ENCODE measurements at places on chromosomes 7 and 10. TPM values are rescaled to one million over a fixed set of nuclear protein-coding genes. Genes with fewer than 3 reads are reported as not detected.

DNA sequence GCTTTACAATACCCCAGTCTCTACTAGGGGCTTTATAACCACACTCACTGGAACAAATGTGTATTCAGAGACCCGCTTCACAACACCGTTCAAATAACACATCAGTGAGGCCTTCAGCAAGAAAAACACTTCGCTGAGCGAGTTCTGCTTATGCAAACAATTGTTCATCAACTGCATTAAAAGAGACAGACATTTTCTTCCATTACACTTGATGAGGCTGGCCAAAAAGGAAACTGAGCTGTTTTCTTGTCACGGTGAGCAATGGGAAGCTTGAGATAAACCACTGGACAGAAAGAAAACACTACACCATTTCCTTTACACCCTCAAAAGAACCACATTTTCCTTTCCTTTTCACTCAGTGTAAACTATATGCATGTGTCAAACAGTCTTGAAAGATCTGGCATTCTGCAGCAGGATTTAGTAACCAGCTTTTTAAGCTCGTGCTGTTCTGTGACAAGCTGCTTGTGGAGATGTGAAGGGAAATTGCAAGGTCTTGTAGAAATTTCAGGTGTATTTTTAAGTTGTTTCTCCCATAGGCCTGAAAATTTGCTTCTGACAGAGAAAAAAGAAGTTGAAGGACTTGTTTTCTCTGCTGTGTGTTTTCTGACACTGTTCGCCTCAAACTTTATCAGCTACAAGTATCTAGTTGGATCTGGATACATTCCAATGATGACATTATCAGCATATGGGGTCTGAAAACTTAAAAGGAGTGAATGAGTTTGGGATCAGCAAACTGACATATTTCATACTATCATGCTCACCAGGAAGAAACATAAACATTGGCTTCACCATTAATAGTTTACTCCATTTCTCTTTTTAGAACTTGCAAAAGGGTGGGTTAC is 693.1 kb downstream of the PARD3 start:
- DNase-seq, result peak; percentile 34

DNA sequence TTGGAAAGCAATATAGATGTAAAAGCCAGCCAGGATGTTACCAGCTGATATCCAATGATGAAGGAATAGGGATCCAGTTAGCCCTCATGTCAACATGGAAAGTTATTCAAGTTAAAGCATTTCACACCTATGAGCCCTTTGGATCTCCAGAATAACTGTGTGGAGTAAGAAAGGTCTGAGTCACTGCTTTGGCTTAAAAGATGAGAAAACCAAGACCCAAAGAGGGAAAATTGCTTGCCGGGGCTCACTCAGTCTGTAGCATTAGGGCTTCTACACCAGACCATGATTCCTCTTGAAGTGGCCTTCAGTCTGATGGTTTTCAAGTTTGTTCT is 12.6 kb downstream of the LSM5 start:
- no peak for DNase-seq

- DNase-seq, result no peak
These were observed 56.2 kb upstream of the TM9SF3 start for GRCh38 chr10:96642973-96643372.

- no peak for DNase-seq
These were observed 22.1 kb upstream of the HTR5A start for GRCh38 chr7:155048006-155048405.

DNA sequence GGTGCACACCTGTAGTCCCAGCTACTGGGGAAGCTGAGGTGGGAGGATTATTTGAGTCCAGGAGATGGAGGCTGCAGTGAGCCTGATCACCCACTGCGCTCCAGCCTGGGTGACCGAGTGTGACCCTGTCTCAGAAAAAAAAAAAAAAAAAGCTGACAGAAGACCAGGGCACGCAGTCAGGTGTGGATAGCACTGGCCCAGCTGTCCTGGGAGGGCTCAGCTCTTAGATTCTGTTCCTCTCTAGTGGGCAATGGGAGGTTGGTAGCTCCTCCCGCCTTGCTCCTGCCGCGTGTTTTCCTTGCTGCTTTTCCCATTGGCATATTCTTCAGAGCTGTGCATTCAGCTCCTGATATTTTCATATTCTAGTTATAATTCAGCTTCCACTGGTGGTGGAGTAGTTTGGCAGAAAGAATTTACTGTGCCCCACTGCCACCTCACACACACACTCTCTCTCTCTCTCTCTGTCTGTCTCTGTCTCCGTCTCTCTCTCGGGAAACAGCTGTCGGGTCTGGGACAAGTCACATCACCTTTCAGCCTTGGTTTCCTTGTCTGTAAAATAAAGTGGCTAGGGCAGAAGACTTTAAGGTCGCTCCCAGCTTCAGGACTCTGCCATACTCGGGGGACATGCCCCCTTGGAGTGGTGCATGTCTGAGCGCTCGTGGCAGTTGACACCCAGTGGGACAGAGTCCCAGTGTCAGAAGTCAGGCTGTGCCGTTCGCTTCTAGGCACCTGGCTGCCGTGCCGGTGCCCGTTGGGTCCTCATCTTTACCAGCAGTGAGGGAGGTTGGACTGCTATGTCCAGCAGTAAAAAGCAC is 25.9 kb upstream of the ANKRD2 start:
- no peak for DNase-seq

GRCh38 chr7:49580761-49581160 is 192.7 kb upstream of the VWC2 start:
- no peak for DNase-seq

DNA sequence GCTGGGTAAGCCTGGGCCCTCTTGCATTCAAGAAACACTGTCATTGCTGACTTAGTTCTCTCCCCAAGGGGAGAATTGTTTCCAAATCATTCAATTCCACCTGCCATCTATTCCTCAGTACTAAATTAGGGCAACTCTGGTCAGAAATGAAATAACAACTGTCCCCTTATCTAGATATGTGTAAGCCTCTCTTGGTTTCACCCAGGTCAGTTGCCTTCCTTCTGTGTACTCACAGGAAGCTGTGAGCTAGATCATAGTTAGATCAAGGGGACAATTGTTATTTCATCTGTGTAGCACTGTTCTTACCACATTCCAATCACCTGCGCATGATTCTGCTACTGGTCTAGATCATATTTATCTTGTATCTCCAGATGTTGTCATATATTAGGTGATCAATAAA is 483.0 kb upstream of the SORCS1 start:
- no peak for DNase-seq

GRCh38 chr10:31419394-31420063 is 100.5 kb downstream of the ZEB1 start:
- DNase-seq, result no peak

GRCh38 chr7:141053626-141054025 is 20.2 kb upstream of the TMEM178B start:
- no peak for DNase-seq

- DNase-seq, result no peak
These were observed 29.9 kb upstream of the CC2D2B start for GRCh38 chr10:95877881-95878280.

DNA sequence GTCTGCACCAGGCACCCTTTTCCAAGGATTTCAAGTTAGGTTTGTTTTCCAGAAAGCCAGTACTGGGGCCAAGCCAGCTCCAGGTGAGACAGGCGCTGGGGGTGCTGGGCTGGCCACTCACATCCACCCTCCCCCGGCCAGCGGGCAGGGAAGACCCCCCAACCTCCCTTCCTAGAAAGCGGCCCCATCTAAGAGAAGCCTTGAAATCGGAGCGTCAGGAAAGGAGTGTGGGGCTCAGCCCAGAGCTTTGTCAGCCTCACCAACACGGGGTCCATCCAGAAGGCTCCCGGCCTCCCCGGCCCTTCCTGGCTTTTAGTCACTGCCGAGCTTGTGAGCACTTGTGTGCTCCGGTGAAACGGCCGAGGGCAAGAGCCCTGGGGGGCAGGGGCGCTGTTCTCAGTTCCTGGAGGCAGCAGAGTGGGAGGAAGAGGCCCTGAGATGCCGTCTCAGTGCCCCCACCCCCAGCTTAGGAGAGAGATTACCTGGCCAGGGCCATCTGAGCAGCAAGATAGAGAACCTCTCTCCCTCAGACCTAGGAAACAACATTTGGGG is 39.6 kb downstream of the PDGFA start:
- DNase-seq, result no peak

GRCh38 chr10:47340608-47341170 is 7.5 kb upstream of the RBP3 start:
- peak; percentile 30 for DNase-seq

The BEND7 gene
- 45.3 TPM for polyA plus RNA-seq

The TMEM236 gene
- 0.22 TPM for polyA plus RNA-seq

The PROSER2 gene
- polyA plus RNA-seq, result 5.9 TPM

The CISD1 gene
- 43.6 TPM for polyA plus RNA-seq

The STAG3 gene
- 33.4 TPM for polyA plus RNA-seq

The SPACDR gene
- 0.73 TPM for polyA plus RNA-seq

The PLXNA4 gene
- 15.0 TPM for polyA plus RNA-seq

The SPDYE2 gene
- 14.1 TPM for polyA plus RNA-seq

All from renal pelvis (tissue), 12 donors.